ENCODE measurements at places on chromosomes 7 and 10.

GRCh38 chr10:127909716-127910463, 3.0 kb downstream of the PTPRE start:
- DNase-seq, result no peak

- peak; percentile 42 for DNase-seq
These were observed 191.7 kb upstream of the IMMP2L start for GRCh38 chr7:111753968-111754367.

GRCh38 chr7:36984041-36984521, 259.8 kb upstream of the AOAH start:
- no peak for DNase-seq

DNA sequence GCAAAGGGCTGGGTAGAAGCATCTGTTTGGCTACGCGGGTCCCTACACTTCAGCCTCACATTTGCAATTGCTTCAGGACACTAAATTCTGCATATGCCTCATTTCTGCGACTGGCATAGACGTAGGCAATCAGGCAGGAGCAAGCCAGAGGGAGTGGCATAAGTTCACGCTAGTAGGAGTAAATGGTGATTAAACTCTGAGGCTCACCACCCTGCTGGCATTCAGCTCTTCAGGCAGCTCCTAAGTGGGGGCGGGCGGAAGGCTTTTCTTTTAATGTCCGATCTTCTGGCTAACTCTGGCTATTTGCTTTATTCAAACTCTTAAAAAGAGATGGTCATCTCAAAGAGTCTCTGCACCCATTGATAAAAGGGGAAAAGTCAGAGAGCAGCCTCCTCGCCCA, 45.3 kb downstream of the RGS10 start:
- DNase-seq, result no peak

DNA sequence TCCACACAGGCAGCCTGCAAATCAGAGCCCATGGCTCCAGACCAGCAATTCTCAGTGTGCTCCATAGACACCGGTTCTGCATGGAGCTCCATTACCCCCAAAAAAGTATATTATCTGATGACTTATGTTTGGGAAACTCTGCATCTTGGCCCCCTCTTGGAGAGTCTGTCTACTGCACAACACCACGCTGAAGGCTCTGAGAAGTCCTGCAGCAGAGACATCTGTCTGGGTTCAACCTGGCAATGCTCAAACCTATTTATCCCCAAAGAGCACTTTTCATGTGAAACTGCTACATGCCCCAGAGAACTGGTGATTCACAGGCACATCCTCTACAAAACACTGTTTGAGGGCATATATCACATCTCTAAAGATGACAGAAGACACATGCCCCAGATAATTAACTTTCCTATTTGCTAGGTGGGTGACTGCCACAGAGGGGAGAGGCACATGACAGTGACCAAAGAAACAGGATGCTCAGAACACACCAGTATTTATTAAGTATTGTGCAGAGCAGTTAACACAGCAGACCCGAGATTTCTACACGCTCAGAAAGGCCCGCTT, 83.8 kb downstream of the DLG5 start:
- no peak for DNase-seq

DNA sequence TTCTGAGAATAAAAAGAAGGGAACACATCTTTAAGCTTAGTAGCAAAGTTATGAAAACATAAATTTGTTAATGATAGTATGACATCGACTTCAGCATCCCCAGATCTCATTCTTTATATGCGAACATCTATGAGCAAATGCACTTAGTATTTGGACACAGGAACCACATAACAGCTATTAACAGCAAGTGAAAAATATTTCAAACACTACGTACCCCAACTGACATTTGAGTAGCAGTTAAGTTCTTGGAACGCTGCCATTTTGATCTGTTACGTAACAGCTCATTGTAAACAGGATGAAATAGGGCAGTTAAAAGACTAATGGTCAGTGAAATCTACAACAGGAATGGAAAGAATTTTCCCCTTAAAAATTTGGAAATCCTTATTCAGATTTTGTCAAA, 428.9 kb downstream of the TNS3 start:
- peak; percentile 98 for DNase-seq

DNA sequence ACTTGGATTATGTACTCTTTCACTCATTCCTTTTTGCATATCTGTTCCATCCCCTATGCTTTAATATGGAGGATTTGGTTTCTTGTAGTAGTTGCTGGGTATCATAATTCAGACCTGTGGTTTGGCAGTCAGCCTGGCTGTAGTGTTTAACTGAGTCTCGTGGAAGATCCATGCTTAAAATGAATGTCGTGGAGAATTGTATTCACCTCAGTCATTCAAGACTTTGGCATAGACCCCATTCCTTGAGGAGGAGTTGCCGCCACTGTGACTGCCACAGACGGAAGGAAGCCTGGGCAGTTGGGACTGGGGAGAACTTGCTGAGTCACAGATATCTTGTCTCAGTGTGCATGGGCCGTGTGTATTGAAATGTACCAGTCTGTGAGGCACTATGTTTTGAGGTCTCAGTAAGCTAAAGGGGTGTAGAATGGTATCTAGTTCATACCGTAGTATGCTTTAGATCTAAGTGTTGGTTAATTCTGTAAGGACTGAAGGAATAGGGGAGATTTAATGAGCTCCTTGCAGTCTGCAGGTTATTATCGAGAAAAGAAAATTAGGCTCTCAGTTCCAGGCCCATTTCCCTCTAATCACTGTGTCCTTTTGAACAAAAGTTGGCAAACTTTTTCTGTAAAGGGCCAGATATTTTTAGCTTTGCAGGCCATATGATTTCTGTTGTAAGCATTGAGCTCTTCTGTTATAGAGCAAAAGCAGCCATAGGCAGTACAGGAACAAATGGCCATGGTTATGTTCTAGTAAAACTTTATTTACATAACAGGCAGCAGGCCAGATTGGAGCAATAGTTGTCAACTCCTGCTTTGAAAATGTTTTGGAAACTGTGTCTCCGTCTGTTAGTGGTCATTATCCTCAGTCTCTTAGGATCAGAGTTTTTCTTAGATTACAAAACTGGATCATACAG, 76.8 kb downstream of the TPST1 start:
- peak; percentile 97 for DNase-seq

DNA sequence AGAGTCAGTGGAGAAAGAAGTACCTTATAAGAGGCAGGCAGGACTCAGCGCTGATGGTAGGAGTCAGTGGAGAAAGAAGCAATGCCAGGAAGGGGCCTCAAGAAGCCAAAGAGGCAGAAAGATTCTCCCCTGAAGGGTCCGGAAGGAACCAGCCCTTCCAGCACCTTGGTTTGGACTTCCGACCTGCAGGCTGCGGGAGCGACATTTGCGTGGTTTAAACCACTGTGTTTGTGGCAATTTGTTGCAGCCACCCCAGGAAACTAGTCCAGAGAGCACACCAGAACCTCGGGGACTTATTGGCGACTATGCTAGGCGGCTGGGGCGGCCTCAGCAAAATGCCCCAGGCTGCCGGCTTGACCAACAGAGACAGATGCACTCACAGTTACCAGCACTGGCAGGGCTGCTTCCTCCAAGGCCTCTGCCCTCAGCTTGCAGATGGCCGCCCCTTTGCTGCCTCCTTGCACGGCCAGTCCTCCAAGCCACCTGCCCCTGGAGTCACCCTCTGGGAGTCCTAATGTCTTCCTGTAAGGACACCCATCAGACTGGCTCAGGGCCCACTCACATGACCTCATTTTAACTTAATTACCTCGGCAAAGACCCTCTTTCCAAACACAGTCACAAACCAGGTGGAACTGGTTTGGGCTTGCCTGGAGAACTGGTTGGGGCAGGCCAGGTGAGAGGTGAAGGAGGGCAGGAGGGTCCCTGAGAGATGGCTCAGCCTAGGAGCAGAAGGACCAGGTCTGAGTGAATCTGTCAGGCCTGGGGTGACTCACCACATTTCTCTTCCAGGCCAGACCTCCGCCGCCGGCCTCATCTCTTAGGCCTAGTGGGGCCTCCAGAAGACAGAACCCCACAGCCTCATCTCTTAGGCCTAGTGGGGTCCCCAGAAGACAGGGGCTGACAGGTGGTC, 26.1 kb downstream of the CALML3 start:
- DNase-seq, result peak; percentile 73

Data from iris pigment epithelial cell (primary cell).